PC-9 (cell line): ENCODE measurements at places on chromosomes 3 and 15. TPM values are rescaled to one million over a fixed set of nuclear protein-coding genes. Genes with fewer than 3 reads are reported as not detected.
A peak's percentile ranks its signal among the peaks of the same experiment; 100 is the strongest.

GRCh38 chr3:82293867-82294266 is 532.4 kb upstream of the GBE1 start:
- H3K4me1 ChIP-seq = no peaks in the 10 kb centered on the region
- H3K27me3 ChIP-seq = no peaks in the 10 kb centered on the region
- H3K36me3 ChIP-seq = no peaks in the 10 kb centered on the region
- no peak for DNase-seq

The GP9 gene
- total RNA-seq = not detected in 2 replicates

- peak overlapping the region; percentile 95 for H3K27ac ChIP-seq
- DNase-seq = no peak
- peaks cover 81% of the 10 kb centered on the region for H3K4me1 ChIP-seq
- no peaks in the 10 kb centered on the region for H3K27me3 ChIP-seq
- H3K4me3 ChIP-seq = peak overlapping the region; percentile 62
Observed at GRCh38 chr3:46389306-46389705, 17.6 kb downstream of the CCR5AS start.

DNA sequence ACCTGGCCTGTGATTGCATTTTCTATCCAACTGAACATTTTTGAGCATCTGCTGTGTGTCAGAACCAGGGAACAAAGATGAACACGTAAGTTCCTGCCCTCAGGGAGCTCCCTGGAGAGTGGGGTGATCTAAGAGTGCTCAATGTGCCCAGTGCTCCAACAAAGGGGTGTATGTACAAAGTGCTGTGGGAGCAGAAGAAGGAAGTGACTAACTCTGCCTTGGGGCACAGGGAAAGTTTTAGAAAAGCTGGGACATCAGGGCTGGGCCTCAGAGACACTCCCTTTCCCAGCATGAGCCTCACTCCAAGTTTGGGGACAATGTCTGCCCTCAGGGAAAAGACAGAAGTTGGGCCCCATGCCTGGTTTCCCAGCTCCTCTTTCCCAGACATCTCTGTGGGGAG is 27.6 kb upstream of the BNC1 start:
- no peaks in the 10 kb centered on the region for H3K36me3 ChIP-seq
- DNase-seq = peak; percentile 72
- H3K27ac ChIP-seq = peak overlapping the region; percentile 77
- no peak overlapping the region for H3K4me3 ChIP-seq
- H3K4me1 ChIP-seq = peaks cover 44% of the 10 kb centered on the region

- no peaks in the 10 kb centered on the region for H3K36me3 ChIP-seq
- DNase-seq = no peak
- H3K27ac ChIP-seq = no peak overlapping the region
- peaks cover 4% of the 10 kb centered on the region; the same call in 1 of the 2 replicates for H3K27me3 ChIP-seq
- no peak overlapping the region for H3K4me3 ChIP-seq
Observed at GRCh38 chr15:94487635-94488034, 256.3 kb downstream of the MCTP2 start.
